ENCODE measurements at places on chromosomes 1 and 21. TPM values are rescaled to one million over a fixed set of nuclear protein-coding genes. Genes with fewer than 3 reads are reported as not detected.

Gene IVL
- not detected for total RNA-seq

Gene SELE
- 1.6 TPM for total RNA-seq

Gene MROH7
- total RNA-seq, result 1.6 TPM

Gene MATN1
- total RNA-seq, result 1.6 TPM

Gene LCE1D
- total RNA-seq, result not detected

All from skeletal muscle tissue (tissue), 5 donors.